MV-4-11 (cell line): ENCODE measurements at places on chromosomes 13 and 19.

- peak; percentile 9 for DNase-seq
Measured at GRCh38 chr13:44921931-44922758, 67.1 kb downstream of the NUFIP1 start.

GRCh38 chr19:44757735-44758505, 9.4 kb downstream of the BCL3 start:
- no peak for DNase-seq

GRCh38 chr19:1105873-1106840, 2.4 kb downstream of the GPX4 start:
- DNase-seq = no peak

DNA sequence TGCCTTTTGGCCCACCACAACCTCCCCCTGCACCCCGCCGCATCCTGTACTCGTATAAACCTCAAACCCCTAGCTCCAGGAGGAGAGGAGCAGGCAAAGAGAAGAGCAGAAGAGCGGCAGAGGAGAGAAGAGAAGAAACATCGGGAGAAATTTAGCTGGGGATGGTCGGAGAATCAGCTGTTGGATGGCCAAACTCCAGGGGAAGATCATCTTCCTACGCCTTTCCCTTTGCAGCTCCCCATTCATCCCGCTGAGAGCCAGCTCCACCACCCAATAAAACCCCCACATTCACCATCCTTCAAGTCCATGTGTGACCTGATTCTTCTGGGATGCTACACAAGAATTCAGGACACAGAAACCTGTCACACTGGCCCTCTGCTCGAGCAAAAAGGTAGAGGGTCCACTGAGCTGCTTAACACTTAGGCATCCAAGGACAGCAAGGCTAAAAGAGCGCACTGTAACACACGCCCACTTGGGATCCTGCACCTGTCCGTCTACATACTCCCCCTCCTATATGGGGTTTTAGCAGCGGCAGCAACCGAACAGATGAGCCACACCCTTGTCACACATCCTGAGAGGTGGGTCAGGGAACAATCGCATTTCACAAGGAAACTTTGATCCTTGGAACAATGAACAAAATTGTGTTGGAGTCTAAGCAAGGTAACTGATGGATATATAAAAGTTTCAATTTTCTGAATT, 51.6 kb upstream of the MIR17HG start:
- DNase-seq = no peak

GRCh38 chr19:23554548-23554947, 132.5 kb downstream of the ZNF675 start:
- DNase-seq = no peak

GRCh38 chr19:873084-873483, 13.6 kb downstream of the CFD start:
- peak; percentile 71 for DNase-seq

DNA sequence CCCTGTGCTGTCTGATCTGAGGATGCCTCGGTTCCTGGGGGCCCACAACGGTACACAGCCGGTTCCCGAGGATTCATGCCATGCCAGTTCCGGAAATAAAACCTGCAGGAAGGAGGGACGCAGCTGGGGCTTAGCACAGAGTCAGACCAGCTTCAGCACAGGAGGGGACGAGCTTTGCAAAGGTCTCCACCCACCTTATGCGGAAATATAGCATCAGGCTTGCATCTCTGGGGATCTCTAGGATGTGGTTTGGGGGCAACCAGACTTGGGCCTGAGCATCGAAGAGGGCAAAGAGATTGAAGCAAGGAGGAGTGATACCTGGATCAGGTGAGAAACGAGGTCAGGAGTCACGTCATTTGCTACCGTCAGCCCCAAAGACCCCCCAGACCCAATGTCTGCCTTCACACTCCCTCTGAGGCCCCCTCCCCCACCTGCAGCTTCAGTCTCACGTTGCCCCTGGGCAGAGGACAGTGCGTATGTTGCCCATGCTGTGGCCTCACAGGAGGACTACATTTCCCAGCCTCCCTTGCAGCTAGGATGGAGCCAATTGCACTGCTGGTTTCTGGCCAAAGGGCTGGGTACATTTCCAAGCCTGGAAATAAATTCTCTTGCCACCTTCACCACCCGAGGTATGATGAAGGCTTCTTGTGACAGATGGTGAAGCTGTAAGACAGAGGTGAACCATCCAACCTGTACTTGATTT, 12.1 kb downstream of the TYK2 start:
- no peak for DNase-seq

GRCh38 chr13:90690458-90691080, 656.9 kb upstream of the MIR17HG start:
- DNase-seq = no peak

DNA sequence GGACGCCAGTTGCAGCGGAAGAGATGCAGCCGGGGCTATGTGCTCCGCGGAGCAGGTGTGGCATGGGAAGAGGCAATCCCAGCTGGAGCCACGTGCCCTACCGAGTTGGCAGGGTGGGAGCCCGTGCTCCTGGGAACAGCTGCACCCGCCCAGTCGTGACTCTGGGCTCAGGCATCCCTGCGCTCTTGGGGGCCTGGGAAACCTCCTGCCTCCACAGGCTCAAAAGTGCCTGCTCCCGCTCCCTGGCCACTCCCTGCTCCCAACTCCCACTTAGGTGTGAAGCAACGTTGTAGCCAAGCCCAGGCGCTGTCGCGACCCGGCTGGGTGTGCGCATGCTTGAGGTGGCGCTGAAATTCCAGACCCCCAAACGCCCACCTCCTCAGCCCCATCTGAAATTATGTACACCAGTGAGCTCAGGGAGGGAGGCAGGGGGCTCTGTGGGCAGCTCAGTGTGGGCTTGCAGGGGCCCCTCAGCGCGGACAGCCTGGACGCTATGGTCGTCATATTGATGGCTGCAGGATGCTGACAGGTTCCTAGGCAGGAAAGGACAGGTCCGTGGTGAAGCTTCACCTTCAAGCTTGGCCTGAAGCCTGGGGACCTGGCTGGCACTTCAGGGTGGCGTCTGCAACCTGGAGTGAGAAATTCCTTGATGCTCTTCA, 429.9 kb downstream of the SLITRK1 start:
- DNase-seq = no peak

DNA sequence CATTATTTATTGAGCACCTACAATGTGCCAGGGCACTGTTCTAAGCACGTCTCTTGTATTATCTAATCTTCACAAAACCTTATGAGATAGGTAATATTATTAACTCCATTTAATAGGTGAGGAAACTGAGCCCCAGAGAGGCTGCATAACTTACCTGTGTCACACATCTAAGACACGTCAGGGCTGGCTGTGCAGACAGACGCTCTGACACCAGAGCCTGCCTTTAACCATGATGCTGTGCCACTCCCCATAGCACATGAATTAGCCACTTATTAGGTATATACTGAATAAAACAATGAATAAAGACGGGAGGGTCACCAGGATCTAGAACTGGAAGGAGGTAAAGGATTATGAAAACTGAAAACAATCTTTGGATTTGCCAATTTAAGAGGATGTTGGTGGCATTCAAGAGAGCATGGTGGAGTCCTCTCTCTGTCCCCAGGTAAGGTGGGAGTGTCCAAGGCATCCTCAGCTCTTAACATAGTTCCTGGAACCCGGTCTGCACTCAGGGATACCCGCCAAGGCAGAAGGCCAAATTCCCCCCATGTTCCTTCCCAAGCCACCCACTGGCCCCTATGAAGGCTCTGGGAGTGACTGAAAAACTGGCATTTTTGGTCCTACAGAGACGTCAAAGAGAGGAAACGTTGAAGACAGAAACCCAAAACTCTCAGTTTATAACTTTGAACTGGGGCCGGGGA, 479.7 kb downstream of the FOXO1 start:
- no peak for DNase-seq

- DNase-seq = no peak
Measured at GRCh38 chr13:40652588-40652940, 13.9 kb downstream of the FOXO1 start.

GRCh38 chr13:93740334-93740733, 513.7 kb downstream of the GPC6 start:
- DNase-seq = no peak

DNA sequence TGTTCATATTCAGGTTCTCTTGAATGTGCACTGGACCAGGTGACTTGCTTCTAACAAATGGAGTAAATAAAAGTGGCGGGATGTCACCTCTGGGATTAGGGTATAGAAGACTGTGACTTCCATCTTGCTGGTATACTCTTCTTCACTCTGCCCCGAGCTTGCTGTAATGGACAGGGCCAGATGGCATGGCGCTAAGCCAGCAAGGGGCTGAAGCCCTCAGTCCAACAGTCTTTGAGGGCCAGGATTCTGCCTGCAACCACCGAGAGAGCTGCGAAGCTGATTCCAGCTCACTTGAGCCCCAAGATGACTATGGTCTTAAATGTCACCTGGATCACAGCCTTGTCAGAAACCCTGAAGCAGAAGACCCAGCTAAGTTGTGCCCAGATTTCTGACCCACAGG, 600.0 kb downstream of the FGF9 start:
- no peak for DNase-seq

- peak; percentile 23 for DNase-seq
Measured at GRCh38 chr19:11291991-11292390, 4.0 kb upstream of the TSPAN16 start.

- DNase-seq = no peak
Measured at GRCh38 chr13:110416131-110417025, 109.3 kb downstream of the COL4A2 start.
